NCI-H2081 (cell line): ENCODE measurements at places on chromosomes 12 and 14.

- DNase-seq: no peak
These were observed 50.8 kb downstream of the CATSPERB start for GRCh38 chr14:91681118-91681517.

DNA sequence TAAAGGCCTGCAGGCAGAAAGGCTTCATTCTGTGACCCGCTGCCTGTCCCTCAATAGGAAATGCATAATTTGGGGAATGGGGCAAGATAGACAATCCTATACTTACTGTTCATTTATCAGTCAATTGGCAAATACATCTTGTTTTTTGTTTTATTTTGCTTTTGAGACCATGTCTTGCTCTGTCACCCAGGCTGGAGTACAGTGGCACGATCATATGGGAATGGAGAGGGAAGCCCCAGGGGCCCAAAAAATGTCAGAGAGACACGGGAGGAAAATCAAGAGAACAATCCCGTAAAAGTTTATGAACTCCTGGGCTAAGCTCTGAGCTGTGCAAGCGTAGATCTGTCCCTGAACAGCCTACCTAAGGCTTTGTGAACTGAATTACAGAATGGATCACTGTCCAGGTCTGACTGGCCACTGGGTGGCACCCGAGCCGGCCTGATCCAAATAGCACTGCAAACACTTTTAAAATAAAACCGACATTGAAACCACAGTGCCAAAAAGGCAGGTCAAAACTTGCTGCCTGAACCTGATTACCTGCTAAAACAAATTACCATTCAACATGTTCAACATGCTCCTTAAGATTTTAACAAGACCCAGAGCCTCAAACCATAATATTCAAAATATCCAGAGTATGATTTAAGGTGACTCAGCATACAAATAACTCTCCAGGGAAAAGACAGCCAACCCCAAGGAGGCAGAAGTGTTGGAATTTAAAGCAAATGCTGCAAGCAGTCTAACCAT lies 11.8 kb downstream of the COPS7A start:
- peak; percentile 36 for DNase-seq

DNA sequence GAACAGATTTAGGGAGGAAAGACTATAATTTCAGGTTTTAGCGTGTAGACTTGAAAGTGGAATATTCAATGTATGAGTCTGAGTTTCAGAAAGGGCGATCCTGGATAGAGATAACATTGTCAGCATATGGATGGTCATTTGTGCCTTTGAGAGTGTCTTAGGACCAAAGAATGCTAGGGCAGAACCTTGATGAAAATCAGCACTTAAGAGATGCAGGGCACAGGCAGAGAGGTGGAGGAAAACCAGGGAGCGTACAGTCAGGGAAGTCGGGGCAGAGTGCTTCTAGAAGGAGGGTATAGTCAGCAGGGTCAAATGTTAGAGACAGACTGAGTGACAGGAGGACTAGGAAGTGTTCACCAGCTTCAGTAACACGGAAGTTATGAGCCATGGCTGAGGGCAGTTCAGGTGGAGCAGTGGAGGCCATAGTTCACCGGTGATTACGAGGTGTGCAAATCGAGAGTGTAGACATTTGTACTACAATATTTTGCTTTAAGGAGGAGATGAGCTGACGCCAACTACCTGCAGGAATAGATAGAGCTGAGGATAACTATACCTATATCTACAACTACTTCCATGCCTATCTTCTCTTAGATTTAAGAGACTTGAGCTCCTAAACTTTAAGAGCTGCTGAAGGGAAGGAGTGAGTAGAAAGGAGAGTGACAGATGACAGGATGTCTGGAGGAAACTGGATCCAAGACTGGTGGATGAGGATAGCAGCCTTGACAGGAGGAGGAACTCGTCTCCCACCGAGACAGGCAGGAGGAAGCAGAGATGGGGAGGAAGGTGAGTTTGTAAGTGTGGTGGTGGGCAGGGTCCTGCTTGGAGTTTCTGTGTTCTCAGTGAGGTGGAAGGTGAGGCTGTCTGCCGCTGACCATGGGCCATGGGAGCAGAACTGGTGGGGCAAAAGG lies 6.5 kb downstream of the CBLN3 start:
- DNase-seq: no peak

DNA sequence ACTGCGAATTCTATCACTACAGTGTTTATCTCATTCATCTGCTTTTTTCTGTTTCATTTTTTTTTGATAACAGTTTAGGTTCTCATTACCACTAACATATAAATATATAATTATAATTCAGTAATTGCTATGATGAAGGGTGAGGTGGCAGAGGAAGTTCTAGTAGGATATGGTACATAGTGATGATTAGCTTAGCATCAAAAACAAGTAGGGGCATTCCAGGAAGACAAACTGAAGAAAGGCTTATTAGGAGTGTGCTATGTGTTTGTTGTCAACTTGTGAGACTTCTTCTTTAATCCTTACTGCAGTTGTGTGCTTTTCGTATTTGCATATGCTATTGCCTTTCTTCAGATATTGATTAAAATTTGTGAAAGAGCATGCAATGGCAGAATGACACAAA lies 20.6 kb downstream of the FUT8 start:
- DNase-seq: no peak

GRCh38 chr12:13935169-13935568 lies 46.2 kb downstream of the GRIN2B start:
- no peak for DNase-seq

DNA sequence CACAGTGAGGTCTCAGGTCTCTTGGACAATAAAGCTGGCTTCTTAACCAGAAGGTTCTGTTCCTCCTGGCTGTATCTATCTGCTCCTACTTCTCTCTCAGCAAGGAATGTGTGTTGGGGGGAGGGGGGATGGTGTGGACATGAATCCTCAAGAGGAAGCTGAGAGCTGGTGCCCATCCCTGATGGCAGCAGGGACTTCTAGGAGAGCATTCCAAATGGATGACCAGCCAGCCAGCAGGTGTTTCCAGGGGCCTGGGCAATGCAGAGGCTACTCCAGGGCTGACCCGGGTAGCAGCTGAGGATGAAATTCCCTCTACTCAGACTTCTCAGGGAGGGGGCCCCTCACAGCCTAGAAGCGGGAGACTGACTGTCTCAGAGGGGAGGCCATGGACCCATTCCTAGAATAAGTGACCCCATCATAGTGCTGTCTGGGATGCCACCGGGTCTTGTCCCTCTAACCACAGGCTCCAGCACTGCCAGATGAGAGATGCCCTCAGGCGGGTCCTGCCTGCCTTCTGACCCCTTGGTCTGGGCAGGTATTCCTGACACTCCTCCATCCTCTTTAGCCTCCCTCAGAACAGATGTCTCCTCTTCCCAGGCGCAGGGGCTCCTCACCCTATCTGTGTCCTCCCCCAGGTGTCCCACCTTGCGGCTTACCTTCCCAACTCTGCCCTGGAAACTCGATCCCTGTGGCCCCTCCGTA lies 1.2 kb downstream of the RAB15 start:
- DNase-seq: no peak

DNA sequence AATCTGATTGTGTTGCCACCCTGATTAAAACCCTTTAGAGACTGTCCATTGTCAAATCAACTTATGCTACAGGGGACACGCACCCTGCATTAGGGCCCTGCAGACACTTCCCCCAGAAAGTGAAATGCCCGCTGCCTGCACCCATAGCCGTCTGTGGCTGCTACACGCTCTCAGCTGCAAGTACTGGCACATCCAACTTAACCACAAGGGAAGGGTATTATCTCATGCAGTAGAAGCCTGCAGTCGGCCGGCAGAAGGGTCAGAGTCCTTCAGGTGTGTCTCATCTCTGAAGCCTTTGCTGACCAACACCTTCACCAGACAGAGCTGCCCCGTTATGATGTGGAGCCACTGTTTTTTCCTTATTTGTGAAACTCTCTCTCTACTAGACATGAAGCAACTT lies 20.8 kb downstream of the CFAP251 start:
- no peak for DNase-seq

DNA sequence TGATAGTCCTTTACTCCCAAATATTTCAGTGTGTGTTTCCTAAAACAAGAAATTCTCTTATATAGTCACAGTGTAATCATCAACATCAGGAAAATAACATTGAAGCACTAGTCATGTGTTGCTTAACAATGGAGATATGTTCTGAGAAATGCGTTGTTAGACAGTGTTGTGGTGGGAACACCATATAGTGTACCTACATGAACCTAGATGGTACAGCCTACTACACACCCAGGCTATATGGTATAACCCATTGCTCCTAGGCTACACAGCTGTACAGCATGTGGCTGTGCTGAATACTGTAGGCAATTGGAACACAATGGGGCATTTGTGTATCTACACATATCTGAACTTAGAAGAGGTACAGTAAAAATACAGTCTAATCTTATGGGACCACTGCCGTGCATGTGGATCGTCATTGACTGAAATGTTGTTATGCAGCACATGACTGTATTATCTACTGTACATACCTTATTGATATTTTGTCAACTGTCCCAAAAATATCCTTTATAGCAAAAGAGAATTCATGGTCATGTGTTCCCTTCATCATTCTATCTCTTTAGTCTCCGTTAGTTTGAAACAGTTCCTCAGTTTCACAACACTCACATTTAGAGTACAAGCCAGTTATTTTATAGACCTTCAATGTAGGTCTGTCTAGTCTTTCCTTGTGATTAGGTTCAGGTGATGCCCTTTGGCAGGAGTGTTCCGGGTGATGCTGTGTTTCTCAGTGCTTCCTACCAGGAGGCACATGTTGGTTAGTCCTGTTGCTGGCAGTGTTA lies 109.7 kb downstream of the SLC25A47 start:
- DNase-seq: no peak

GRCh38 chr12:118727196-118727978 lies 254.0 kb upstream of the SRRM4 start:
- no peak for DNase-seq

DNA sequence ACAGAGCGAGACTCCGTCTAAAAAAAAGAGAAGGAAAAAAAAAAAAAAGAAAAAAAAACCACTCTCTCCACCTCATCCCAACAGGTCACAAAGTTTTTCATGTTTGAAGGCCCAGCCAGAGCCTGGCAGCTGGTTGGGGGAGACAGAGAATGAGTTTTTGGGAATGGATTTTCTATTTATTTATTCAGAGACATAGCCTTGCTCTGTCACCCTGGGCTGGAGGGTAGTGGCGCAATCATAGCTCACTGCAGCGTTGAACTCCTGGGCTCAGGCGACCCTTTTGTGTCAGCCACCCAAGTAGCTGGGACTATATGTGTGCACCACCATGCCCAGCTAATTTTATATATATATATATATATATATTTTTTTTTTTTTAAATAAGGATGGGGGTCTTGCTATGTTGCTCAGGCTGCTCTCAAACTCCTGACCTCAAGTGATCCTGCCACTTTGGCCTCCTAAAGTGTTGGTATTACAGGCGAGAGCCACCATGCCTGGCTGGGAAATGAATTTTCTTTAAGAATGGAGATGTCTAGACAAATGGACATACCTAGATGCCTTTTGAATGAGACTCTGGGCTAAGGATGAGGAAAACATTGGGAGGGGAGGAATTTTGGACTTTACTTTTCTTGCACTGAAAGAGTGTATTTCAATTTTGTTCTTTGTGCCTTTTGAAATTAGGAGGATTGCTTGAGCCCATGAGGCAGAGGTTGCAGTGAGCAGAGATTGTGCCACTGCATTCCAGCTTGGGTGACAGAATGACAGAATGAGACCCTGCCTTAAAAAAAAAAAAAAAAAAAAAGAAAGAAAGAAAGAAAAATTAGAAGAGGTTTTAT lies 16.9 kb upstream of the PPP1R1A start:
- DNase-seq: no peak

DNA sequence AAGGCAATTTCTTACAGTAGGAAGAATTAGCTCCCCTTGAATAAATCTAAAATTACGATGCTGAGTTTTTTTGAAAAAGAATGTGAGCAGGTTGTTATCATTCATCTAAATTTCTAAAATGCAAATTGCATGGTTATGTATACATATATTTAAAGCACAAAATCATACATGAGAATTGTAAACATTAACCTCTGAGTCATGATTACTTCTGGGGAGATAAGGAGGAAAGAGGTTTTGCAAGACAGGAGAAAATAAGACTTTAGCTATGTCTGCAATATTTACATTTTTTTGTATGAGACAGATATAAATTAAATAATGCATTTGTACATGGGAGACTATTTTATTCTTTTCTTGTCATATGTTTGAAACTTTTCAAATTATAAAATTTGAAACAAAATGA lies 72.2 kb downstream of the TSPAN8 start:
- DNase-seq: no peak

GRCh38 chr12:108175310-108175709 lies 46.2 kb downstream of the WSCD2 start:
- DNase-seq: no peak

- no peak for DNase-seq
These were observed 39.9 kb downstream of the C14orf132 start for GRCh38 chr14:96079066-96079465.

GRCh38 chr12:45986641-45987339 lies 3.6 kb downstream of the SCAF11 start:
- DNase-seq: no peak

- peak; percentile 33 for DNase-seq
These were observed 31.9 kb downstream of the GUCY2C start for GRCh38 chr12:14664434-14665023.

DNA sequence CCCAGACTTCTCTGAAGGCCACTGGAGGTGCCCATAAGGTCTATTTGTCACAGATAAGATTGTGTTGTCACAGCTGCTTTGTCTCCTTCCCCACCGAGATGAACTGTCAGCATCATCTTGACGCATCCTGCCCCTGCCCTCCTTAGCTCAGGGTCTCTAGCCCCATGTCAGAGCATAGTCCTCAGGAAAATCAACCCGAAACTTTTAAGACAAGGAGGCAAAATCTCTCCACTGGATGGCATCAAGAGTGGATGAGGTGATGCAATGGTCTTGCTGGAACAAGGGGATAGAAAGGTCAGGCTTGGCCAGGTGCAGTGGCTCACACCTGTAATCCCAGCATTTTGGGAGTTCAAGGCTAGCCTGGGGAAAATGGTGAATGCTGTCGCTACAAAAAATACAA lies 8.2 kb downstream of the KRT79 start:
- DNase-seq: no peak

DNA sequence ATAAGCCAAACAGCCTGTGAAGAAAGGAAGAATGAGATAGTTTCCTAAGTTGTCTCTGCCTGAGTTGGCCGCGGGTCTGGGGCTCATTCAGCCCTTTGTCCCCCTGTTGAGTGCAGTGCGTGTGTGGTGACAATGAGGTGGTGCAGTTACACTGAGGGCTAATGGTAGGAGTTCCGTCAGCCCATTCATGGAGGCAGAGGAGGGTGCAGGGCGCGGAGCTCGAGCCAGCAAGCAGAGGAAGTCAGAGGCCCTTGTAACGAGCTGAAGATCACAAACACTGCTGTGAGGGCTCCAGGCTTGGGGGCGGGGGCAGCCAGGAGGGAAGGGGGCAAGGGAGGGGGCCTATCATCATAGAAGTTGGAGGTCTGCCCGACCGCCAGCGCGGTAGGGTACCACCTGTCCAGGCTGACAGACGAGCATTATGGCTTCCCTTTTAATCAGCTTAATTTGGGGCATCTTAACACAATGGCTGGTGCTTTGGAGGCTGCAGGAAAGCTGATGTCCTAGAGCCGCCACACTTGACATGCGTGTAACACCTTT lies 20.5 kb downstream of the CCND2 start:
- DNase-seq: no peak
